GM04504 (cell line): ENCODE measurements at places on chromosomes 11 and 22.

- no peak for DNase-seq
Observed at GRCh38 chr11:59193587-59194130, 19.1 kb downstream of the MPEG1 start.

- no peak for DNase-seq
Observed at GRCh38 chr22:42656578-42656977, 7.4 kb upstream of the CYB5R3 start.

DNA sequence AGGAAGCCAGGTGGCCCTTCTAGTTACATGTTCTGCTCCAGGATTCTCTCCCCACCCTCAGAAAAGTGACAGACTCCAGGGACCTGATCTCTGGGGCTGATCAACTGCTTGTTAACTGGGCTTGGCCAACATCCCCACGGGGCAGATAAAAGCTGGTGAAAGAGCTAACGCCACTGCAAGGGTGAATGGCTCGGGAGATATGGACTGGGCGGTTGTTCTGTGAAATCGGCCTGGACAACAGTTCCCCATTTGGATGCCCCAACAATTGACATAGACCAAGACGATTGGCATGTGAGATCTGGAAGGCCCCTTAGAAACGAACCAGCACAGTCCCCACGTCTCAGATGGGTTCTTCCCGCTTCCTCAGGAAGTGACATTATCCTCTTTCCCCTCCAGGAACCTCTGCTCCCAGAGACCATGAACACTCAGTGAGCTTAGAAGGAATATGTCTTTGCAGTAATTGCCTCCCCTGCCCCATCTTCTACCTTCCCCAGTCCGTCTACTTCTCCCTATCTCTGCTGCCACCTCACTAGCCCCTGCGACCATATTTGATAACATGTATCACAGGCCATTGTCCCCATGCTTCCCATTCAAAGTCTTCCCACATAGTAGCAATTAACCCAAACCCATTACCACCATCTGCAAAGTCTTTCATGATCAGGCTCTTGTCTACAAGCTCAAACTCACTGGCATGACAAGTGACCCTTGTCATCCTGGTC, 5.6 kb upstream of the PRG2 start:
- DNase-seq = no peak

GRCh38 chr11:3368199-3368598, 10.7 kb downstream of the ZNF195 start:
- DNase-seq = no peak

GRCh38 chr11:92717240-92717639, 252.2 kb upstream of the MTNR1B start:
- DNase-seq = no peak

DNA sequence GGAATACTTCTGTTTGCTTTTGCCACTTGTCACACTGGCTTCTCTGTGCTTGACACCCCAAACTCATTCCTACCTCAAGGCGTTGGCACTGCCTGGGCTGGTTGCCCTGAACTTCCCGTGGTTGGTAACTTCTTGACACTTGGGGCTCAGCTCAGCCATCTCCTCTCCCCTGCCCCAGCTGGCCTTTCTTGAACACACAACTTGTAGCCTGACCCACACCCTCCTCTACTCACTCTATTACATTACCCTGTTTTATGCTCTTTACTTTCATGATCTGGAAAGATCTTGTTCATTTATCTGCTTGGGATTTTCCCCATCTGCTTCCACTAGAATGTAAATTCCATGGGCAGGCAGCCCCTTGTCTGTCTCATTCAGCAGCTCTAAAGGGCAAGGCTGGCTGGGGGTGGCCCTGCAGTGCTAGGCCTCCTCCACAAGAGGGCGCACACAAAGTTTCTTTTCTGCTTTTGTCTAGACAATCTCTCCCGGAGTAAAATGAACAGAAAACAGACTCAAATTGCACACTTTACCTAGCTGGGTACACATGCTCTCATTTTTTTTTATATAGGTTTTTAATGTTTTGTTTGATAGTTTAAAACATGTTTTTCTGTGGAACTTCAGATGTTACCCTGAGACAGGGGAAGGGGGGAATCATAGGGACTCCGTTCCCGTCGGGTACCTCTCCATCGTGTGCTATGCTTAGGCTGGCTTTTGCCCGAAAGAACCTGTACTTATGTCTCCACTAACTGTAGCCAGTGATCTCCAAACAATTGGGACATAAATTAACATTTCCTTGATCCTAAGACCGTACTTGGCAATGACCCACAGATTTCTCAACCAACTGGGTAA, 16.4 kb upstream of the MRGPRX2 start:
- no peak for DNase-seq

GRCh38 chr22:29609139-29609538, 5.7 kb downstream of the NF2 start:
- DNase-seq = no peak

DNA sequence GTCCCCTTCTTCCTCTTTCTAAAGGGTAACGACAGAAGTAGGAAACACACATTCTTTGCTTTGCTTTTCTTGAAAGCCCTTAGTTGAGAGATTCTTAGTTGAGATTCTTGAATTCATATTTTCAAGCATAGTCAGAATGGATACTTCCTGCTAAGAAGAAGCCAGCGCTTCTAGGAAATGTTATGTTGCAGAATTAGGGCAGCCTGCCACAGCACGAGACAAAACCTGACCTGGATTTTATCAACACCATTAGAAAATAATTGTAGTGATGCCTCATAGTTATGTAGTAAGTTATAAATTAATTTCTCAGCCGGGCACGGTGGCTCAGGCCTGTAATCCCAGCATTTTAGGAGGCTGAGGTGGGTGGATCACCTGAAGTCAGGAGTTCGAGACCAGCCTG, 37.9 kb upstream of the NUP160 start:
- peak; percentile 56 for DNase-seq

GRCh38 chr22:50084614-50085021, 608 bp downstream of the MLC1 start:
- no peak for DNase-seq

DNA sequence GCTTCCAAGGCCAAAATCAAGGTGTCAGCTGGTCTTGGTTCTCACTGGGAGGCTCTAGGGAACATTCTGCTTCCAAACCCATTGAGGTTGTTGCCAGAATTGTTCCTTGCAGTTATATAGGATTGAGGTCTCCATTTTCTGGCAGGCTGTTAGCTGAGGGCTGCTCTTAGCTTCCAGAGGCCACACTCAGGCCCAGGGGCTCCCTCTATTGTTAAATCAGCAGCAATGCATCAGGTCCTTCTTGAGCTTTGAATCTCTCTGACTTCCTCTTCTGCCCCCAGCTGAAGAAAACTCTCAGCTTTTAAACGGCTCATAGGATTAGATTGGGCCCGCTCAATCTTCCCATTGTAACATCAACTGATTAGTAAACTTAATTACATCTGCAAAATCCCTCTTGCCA, 39.3 kb upstream of the BSX start:
- no peak for DNase-seq

- DNase-seq = no peak
Observed at GRCh38 chr11:123195188-123196059, at the start of gene CLMP. Gene CLMP, minus strand, starts transcription at chr11:123195248. Its CDS starts 308 bp downstream, at chr11:123194940.

DNA sequence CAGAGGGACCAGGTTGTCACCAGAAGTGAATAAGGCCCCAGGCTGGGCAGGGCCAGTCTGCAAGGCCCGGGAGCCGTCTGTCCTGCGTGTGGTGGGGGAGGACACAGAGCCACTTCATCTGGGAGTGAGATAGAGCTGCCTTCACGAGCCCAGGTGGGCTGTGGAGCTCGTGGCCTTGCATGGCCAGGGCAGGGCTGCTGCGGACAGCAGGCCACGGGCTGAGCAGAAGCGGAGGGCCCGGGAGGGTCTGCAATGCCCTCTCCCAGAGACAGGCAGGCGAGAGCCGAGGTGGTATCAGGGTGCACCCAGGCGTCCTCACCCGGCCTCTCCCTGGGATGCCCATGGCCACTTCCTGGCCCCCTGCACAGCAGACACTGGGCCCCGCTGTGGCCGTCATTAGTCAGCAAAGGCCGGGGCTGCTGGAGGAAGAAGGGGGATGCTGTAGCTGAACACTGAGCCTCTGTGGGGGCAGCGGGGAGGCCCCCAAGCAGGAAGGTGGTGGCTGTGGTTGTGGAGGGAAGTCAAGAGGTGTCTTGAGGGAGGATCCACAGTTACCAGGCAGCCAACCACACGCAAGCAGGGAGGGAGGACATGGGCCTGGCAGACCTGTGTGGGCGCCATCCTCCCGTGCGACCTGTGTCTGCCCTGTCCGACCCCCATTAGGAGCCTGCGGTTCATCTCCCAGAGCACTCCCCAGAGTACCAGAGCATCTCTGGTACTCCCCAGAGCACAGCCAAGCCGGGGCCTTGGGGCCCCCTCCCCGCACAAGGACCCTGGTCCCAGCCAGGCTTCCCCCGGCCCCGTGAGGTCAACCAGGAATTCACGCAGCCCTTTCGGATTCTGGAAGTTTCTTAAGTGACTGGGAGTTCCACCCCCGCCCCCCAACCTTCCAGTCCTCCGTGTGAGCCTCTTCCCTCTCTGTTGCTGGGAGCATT, 1109.5 kb downstream of the BRD1 start:
- no peak for DNase-seq

- no peak for DNase-seq
Observed at GRCh38 chr11:86183694-86184093, 60.9 kb upstream of the EED start.

GRCh38 chr11:134481933-134482527, 70.0 kb upstream of the B3GAT1 start:
- DNase-seq = no peak

DNA sequence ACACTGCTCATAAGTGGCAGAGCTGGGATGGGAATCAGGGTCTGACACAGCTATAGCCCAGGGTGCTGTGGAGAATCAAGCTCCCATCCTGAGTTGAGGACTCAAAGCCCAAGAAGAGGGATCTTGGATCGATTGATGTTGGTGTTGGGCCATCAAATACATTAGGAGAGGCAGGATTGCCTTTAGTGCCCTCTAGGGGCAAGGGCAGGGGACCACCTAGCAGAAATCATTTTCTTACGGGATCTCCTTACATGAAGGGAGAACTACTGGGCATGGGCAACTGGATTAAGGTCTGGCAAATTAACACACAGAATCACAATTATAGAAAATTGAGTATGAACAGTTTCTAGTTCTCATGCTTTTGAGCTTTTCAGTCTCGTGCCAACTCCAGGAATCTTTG, 24.9 kb upstream of the EMSY start:
- no peak for DNase-seq

DNA sequence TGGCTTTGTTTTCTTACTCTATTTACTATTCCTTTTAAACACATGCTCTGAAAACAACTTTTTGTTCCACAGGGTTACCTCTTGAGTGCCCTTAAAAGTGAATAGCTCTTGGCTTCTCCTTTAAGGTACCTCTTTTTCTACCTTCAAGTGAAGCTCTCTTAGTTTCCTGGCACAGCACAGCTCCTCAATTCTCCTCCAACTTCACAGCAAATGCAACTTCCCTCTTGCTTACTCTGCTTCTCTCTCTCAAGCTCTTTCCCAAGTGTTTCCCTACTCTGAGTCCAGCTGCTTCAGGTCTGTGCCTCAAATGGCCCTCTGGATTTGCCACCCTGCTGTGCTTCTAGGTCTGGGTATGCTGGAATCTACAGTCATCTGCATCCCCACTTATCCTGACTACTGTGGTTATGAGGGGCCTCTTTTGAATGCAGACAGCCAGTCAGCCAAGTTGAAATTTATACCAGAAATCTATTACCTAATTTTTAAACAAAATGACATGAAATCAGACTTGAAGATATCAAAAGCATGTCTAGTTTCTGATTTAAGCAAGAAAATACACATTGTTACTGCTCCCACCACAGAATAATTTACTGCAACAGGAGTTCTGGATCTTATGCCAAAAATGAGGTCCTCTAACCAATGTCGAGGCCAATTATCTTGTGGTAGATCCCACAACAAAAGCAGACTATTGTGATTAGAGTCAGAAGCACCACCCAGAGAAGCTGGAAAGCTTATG, 371.1 kb downstream of the SOX6 start:
- no peak for DNase-seq

DNA sequence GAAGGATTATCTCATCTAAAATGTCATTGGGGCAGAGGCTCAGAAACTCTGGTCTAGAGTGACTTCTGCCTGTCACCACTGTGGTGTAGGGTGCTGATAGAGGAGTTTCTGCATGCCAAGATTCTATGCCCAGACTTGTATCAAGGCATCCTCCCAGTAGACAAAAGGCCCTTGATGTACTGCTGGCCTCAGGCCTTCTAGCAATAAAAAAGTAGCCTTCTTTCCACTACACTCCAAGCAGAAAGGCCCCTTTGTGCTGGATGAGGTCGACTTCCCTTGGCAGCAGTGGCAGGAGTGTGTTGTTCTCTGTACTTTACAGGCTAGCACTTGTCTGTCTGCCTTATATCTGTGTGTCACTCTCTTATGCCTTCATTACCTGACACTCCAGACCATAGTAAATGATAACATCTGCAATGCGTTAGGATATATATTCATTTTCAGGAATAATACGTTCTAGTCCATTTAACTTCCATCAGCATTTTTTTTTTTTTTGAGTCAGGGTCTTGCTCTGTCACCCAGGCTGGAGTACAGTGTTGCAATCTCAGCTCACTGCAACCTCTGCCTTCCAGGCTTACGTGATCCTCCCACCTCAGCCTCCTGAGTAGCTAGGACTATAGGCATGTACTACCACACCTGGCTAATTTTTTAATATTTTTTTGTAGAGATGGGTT, 49.5 kb upstream of the RRM1 start:
- DNase-seq = no peak

DNA sequence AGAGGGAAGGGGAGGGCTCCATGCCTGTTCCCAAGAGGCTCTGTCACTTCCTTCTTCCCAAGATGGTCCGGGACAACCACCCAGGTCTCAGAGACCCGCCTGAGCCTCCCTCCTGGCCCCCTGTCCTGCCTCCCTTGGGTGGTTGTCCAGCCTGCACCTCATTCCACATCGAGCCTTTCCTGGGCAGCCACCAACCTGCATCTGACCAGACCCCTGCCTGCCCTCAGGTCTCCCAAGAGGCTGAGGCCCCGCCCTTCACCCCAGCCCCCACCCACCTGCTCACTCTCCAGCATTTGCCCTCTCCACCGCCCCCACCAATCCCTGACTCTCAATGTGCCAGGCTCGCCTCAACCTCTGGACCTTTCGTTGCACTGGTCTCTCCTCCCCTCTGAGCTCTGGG, 97.5 kb upstream of the LMO1 start:
- DNase-seq = no peak

- peak; percentile 77 for DNase-seq
Observed at GRCh38 chr11:12285106-12285505, 92.3 kb upstream of the PARVA start.
